ENCODE measurements at places on chromosomes 12 and 14.

- DNase-seq, result no peak
Observed at GRCh38 chr14:99930420-99931274, 134.6 kb upstream of the EVL start.

- DNase-seq, result no peak
Observed at GRCh38 chr12:21183721-21184275, 52.8 kb downstream of the SLCO1B1 start.

DNA sequence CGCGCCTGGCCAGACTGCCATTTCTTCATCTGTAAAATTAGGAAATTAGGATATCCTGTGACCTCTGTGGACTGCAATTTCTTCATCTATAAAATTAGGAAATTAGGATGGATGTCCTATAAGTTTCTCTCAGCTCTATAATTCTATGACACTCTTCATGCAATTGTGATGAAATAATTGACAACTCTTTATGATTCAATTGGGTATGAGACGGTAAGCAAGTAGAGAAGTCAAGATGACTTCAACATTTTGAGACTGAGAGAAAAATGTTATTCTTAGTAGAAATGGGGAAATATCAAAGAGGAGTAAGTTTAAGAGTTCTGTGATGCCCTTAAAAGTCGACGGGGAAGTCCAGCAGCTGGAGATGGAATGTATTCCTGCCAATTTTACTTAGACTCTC lies 12.0 kb downstream of the KIAA0586 start:
- DNase-seq, result no peak

- no peak for DNase-seq
Observed at GRCh38 chr12:90909069-90909770, 45.8 kb downstream of the CCER1 start.

DNA sequence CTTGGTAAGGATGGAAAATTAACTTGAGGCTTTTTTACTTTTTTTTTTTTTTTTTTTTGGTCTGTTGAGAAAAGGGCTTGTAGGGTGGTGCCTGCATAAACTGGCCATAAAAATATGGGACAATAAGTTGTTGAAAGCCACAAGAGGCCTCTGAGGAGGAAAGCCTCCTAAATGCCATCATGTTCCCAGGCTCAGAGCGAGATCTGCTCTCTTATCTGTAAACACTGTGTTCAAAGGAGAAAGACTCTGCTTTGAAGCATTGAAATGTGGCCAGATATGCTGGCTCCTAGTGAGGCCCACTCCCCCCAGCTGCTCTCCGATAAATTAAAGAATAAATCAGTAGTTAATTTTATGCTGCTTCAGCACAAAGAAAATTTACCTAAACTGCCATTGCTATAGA lies 504.9 kb downstream of the DIO2 start:
- DNase-seq, result no peak

DNA sequence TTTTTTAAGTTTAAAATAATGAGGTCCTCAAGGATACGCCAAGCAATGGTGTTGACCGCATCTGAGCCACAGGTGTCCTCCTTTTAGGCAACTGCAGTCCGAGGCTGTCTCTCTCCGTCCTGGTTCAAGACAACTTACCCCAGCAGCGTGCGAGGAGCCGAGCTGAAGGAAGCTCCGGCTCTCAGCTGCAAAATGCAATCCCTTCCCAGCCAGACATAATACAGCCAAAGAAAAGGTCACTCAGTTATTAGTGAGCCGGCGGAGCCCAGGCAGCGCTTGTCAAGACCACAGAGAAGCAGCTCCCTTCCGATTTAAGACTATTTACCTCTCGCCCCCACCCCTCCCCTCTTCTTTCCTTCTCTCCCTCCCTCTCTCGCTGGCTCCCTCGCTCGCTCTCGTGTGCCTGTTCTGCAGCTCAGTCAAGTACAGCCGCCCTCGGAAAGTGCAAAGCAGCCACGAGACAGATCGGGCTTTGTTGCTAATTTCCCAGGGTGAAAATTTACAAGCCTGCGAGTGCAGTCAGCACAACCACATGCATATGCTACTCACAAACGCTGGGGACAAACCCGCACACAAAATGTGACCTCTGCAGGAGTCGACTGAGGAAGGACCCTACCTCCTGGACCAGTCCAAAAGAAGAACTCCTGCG lies 363 bp upstream of the LMO3 start:
- DNase-seq, result no peak

GRCh38 chr12:75550401-75551240 lies 39.2 kb upstream of the KRR1 start:
- DNase-seq, result no peak
